ENCODE measurements at places on chromosomes 16 and 17.

- no peak for DNase-seq
Observed at GRCh38 chr16:56331399-56331798, 93.9 kb downstream of the AMFR start.

- DNase-seq, result no peak
Observed at GRCh38 chr16:19687279-19687678, 30.7 kb downstream of the KNOP1 start.

GRCh38 chr16:491220-491919, 36.1 kb upstream of the CAPN15 start:
- no peak for DNase-seq

DNA sequence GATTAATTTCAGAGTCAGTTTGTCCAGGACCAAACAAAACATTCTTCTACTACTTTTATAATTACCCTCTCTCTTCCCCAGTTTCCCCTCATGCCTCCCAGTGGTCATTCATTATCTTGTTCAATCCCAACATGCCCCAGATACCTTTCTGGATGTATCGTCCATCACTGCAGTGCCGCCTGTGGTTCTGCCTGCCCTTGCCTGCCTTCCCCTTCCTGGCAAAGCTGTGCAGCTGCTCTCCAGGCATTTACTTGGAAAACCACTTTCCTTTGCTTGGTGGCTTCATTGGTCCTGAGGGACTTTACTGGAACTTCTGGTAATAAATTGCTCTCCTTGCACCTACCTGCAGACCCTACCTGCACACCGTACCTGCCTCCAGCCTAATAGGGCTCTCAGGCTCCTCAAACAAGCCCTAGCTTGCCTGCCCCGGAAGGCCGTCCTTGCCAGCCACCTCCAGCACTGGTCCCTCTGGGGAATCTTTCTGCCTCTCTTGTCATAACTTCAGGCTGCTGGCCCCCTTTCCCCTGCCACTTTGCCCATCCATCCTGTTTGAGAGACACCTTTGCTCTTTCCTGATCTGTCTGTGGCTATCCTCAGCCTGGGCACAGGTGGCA, 19.5 kb upstream of the MSI2 start:
- DNase-seq, result no peak

- no peak for DNase-seq
Observed at GRCh38 chr16:23357761-23358290, 55.7 kb downstream of the SCNN1B start.

GRCh38 chr17:39404542-39405378, 3.3 kb upstream of the FBXL20 start:
- no peak for DNase-seq

GRCh38 chr17:62816282-62816839, 8.2 kb upstream of the MARCHF10 start:
- DNase-seq, result no peak

GRCh38 chr16:60739737-60740683, 1296.2 kb downstream of the CDH8 start:
- no peak for DNase-seq

DNA sequence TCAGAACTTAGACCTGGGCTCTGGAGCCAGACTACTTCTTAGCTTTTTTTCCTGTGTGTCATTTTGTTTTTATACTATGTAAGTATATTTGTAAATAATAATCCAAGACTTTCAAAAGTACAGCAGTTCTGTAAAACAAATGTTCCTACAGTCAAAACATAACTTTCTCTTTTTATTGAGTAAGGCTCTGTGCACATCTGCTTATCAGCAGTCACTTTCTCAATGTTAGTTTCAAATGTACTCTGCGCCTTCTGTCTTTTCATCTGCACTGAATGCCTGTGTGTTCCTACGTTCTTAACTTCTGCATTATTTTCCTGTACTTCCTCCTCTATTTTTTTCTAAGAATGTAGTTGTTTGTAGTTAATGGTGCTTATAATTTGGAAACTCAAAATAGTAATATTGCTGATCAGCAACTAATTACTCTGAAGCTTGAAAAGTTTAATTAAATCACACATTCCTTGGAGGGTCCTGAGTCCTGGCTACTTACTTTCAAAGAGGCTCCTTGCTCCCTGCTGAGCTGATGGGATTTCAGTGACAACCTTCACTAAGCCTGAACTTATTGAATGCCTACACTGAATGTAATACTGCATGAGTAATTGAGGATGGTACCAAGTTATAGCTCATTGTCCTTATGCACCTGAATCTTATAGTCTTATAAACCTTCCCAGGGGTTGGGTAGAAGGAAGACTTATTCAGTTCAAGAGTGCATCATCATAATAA, 329.9 kb downstream of the KCNJ2 start:
- DNase-seq, result no peak

DNA sequence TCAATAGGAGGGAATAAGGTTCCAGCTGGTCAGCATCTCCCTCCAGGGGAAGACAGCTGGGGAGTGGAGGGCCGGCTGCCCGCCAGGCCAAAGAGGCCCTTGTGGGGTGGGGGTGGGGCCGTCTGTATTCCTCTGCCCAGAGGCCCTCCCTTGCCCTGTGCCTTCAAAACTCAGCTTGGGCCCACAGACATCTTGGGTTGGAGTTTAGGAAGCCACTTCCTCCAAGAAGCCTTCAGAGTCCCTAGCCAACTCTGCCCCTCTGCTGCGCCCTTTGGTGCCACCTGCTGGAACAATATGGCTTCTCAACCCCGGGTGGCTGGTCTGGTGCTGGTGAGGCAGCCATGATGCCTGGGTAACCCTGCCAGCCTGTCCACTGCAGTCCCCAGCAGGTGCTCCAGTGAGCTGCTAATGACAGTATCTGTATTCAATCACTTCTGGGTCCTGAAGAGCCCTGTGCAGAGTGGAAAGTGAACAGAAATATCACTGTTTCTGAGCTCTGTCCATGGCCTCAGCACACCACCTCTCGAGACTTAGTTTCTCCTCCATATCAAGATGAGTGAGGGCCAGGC, 16.7 kb downstream of the HSD11B2 start:
- DNase-seq, result peak; percentile 71

DNA sequence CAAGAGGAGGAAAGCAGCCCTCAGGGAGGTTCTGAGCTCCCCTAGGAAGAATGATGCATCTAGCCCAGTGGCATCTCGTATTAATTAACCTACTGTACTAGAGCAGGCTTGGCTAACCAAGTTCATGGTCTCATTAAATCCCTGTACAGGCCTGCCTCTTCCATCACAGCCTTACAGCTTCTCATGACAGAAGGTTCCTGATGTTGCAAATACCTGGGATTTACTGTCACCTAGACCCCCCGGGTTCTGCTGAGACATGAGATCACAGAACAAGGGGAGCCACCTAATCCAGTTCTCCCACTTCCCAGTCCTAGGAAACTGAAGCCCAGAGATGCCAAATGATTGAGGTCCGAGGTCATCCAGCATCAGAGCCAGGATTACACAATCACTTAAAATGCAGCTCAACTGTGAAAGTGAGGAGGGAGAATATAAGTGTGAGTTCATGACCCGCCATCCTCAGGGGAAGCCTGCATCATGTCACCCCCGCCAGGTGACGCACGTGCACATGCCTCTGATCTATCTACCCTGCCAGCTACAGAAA, 23.9 kb downstream of the ACLY start:
- no peak for DNase-seq

DNA sequence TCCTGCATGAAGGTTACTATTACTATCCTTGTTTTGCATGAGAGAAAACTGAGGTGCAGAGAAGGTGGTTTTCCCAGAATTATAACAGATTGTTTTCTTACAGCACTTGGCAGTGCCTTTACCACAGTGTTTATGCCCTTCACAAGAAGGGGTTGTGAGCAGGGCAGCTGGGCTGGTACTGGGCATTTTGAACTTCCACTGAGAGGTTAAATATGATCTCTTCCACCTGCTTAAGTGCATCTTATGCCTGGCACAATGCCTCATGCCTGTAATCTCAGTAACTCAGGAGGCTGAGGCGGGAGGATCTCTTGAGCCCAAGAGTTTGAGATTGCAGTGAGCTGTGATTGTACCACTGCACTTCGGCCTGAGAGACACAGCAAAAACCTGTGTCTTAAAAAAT, 36.2 kb downstream of the NDE1 start:
- no peak for DNase-seq

- no peak for DNase-seq
Observed at GRCh38 chr16:78836802-78837491, 737.5 kb downstream of the WWOX start.

- DNase-seq, result peak; percentile 78
Observed at GRCh38 chr17:56596691-56597494, 3.4 kb downstream of the NOG start.

GRCh38 chr17:65754081-65754480, 192.6 kb upstream of the AXIN2 start:
- no peak for DNase-seq

DNA sequence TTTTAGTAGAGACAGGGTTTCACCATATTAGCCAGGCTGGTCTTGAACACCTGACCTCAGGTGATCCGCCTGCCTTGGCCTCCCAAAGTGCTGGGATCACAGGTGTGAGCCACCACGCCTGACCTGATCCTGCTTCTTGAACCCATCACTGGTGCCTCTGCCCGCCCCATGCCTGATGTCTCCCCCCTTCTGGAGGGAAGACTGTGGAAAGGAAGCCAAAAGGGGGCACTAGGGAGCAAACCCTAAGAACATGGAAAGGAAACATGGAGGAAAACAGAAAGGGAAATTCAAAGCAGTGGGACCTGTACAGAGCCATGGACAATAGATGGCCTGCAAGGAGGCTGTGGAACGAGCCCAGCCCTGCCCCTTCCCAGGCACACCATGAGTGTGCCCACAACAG, 31.1 kb upstream of the FASN start:
- no peak for DNase-seq

DNA sequence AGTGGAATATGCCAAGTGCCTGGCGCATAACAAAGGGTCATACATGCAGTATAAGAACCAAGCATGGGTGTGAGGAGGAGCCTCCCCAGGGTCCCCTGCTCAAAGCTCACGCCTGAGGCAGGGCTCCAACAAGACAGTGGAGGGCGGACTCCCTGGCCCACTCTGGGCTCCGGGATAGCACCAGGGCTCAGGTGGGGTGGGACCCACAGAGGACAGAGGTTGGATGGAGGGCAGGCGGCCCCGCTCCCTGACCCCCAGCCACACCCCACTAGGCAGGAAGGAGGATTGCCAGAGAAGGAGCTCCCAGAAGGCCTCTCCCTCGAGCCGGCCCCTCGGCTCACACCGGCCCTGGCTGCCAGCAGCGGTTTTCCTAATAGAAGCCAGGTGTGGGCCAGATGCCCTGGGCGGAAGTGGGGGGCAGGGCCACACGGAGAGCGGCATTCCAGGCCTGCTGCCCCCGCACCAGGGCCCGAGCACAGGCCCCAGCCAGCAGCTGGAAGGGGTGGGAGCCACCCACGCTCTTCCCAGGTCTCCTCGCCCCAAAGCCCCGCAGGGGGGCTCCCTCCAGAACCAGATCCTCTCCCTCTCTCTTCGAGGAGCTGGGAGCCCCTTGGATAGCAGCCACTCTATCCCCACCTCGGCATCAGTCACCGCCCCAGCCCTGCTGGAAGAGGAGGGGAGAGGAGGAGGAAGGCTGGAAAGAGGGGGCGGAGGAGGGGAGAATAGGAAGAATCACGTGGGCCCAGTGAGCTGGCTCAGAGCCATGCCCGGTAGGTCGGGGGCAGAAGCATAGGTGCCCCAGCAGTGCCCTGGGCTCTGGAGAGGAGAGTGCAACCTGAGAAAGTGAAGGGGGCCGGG, 21.0 kb downstream of the VASN start:
- DNase-seq, result peak; percentile 94

DNA sequence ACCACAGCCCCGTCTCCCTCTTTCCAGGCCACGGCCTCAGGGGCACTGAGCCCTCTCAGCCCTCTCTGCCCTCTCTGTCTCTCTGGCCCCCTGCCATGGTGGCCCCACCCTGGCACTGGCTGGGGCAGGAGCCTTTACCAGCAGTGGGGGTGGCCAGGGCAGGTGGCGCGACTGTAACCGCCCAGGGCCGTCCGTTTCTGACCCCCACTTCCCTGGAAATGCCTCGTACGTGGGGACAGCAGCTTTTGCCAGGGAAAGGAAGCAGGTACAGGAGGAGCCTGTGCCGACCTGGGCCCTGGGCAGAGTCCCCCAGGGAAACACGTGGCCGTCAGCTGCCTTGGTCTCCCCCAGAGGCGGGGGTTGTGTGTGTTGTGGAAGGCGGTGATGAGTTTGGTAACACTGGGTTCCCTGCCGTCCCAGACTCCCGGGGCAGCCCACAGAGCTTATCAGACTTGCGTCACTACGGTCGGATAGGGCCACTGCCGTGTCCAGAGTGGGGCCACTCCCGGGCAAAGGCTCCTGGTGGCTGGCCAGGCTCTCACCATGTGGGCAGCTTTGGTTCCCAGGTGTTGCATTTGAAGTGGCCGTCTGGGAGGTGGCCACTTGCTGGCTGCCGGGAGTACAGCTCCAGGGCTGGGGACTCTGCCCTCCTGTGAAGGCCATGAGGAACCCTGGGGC, 249.3 kb upstream of the CIBAR2 start:
- DNase-seq, result no peak

GRCh38 chr16:64864232-64864809, 257.5 kb downstream of the CDH11 start:
- no peak for DNase-seq

DNA sequence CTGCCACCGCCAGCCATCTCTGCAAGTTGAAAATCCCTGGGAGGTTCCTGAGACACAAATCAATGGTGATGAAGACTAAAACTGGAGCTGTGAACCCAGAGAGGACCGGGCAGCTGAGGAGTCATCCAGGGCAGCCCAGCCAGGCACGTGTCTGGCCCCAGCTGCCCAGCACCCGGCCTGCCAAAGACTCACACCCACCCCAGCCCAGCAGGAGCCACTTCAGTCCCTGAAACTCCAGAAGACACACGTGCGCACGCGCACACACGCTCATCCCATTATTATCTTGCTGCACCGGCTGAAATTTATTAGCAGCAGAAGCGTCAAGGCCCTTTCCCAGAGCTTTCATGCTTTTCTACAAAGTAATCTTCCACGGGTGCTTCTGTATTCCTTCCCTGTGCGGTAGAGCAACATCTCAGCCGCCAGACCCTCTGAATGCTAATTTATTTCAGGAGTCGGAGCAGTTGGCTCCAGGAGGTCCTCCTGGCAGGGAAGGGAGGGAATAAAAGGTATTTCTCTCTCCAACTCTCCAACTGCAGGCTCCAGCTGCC, 59.8 kb upstream of the RBFOX3 start:
- no peak for DNase-seq

- no peak for DNase-seq
Observed at GRCh38 chr17:59069856-59070255, 36.8 kb downstream of the TRIM37 start.

DNA sequence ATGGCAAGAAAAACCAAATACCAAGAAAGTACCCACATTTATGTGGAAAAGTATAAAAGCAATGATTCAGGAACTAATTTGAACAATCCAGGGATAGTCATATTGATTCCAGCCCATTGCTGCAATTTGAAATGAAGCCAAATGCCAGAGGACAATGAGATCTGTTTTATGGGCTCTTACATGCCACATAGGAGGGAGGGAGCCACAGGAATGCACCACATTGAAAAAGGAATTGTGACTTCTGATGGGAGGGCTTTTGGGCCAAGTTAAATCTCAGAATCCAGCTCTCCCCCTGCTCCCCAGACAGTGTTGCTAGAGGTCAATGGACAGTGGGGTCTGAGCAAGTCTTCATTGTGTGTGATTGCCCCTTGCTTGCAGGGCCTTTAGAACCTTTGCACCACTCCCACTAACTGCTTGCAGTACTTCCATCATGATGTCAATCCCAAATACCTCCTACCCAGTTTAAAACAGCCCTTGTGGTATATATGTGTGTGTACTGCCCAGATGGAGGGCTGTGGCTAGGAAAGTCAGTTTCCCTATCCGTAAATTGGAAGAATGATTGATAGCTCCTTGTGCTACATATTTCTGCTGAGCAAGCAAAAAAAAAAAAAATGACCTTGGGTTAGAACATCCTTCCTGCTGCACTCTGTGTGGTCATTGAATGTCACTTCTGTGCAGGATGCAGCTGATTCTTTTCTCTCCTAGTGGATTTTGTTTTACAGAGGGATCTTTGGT, 406.8 kb downstream of the UTP18 start:
- DNase-seq, result no peak

Data from H9 (cell line).